Naive thymus-derived CD8-positive, alpha-beta T cell (primary cell): ENCODE measurements at places on chromosomes 12 and 14. TPM values are rescaled to one million over a fixed set of nuclear protein-coding genes. Genes with fewer than 3 reads are reported as not detected.
A peak's percentile ranks its signal among the peaks of the same experiment; 100 is the strongest.

DNA sequence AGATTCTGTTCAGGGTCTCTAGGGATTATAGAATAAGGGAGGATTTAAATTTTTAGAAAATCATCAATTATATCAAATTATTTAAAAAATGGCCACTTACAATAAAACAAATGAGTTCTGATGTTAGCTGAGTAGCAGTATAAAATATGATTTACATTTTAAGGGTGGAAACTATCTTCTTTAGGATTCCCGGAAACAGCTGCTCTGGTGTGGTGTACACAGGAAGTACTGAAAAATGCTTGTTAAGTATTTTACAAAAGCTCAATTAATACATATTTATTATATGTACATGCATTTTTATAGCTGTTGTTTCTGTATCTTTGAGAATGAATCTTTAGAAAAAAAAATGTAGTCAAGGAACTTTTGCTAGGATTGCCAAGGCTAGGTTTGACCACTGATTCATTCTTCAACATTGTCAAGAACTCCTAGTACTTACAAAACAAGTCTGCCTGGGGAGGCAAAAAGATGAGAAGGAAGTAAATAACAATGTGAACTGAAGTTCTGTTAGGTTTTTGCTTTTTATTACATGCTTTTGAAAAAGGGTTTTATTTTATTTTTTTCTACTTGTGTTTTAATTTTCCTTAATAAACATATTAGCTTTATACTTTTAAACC lies 48.0 kb downstream of the ARF6 start:
- peak; percentile 53 for DNase-seq

DNA sequence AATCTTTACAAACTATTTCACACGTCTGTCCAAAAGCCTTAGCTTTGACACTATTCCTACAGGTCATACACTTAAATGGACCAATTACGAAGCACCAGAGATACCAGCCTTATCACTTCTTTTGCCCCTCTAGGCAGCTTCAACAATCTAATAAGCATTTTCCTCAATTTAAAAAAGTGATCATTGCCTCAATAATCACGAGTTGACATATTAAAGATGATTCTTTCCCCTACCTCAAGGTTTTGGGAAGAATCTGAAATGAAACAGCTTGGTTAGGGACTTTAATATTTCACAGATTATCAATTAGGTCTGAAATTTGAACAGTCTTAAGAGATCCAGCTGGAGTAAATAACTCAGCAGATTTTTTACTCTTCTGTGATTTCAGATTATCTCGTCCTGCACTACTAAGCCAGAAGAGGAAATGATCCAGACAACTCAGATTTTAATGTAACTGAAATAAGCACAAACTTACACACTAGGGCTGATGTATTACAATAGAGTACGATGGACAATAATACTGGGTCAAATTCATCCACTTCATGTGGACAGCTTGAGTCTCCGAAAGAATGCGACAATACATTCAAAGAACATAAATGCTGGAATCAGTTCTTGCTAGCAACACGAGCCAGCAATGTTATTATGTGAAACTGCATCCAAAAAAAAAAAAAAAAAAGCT lies 15.9 kb downstream of the UBE2N start:
- DNase-seq: no peak

GRCh38 chr12:131108177-131108955 lies 154.7 kb downstream of the ADGRD1 start:
- no peak for DNase-seq

GRCh38 chr12:97630875-97631274 lies 168.3 kb downstream of the RMST start:
- DNase-seq: no peak

GRCh38 chr12:123131879-123132402 lies 18.9 kb downstream of the PITPNM2 start:
- peak; percentile 79 for DNase-seq

DNA sequence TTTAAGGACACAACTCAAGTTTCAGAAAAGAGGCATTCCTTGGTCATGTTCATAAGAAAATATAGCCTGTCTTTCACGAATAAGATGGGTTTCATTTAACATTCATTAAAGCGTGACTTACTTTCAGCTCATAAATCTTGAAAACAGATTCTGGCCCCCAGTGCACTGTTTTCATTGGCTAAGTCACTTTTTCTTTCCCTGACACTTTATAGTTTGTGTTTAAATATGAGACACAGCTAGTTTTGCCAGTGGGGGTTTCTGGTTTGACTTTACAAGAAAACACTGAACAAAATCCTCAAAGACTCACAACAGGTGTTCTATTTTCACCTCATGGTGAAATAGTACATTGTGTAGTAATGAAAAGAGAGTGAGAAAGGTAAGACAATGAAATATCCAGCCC lies 65.9 kb downstream of the PHLDA1 start:
- no peak for DNase-seq

- DNase-seq: no peak
Observed at GRCh38 chr14:53027041-53027440, 76.2 kb upstream of the FERMT2 start.

DNA sequence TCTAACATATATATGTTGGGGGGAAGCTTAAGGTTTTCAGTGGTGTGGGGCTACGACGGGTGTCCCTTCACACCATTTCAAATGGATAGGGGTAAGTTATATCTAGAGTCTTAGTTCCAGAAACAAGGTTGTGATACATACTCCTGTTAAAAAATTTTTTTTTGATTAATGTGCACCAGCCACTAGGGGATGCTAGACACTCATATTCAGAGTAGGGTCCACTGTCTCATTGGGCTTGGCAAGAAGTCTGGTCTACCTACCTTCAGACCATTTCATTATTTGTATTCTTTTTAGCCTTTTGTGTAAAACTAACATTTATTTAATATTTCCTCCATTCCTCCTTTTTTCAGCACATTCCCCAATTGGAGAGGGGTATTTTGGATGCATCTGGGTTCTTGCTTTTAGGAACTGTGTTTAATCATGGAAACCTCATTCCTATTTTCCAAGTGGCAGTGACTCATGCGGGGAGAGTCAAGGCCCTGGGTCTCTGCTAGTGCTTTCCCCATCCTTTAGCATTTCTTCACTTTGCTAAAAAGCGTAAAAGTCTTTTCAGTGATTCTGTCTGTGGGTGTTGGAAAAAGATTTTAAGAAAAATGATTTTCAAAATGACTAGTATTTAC lies 33.4 kb downstream of the ANO4 start:
- no peak for DNase-seq

DNA sequence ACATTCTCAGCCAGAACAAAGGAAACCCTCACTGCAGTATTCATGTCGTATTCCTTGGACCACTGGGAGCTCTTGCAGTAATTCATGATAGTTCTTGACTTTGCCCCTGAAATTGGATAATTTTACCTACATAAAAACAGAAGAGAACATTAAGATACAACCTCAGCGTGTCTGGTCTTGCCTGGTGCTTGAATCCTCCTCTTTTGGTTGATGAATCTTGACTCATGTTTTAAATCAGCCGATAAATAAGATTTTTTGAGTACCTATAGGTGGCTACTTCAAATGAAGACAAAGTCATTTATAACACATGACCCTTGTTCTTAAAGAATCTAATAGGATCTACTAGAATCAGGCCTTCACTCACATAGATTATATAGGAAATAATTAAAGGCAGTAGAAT lies 221.0 kb downstream of the PTPRO start:
- no peak for DNase-seq

GRCh38 chr12:122182887-122183587 lies at the start of gene LRRC43:
Gene LRRC43 (plus strand): TSS chr12:122183123. CDS start chr12:122183145, 22 bp downstream.
- peak; percentile 44 for DNase-seq

DNA sequence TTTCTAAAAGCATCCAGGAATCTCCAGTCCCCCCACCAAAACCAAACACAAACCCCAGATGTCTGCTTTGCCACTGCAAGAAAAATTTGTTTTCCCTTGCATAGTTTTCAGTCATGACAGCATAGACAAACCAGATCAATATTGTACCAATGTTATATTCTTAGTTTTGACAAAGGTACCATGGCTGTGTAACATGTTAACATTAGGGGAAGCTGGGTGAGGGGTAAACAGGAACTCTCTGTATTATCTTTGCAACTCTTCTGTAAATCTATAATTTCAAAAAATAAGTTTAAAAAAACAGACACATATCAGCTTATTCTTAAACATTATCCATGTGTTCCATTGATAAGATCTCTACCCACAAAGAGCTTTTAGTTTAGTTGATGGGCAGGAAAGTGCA lies 44.4 kb upstream of the PWP1 start:
- DNase-seq: no peak

DNA sequence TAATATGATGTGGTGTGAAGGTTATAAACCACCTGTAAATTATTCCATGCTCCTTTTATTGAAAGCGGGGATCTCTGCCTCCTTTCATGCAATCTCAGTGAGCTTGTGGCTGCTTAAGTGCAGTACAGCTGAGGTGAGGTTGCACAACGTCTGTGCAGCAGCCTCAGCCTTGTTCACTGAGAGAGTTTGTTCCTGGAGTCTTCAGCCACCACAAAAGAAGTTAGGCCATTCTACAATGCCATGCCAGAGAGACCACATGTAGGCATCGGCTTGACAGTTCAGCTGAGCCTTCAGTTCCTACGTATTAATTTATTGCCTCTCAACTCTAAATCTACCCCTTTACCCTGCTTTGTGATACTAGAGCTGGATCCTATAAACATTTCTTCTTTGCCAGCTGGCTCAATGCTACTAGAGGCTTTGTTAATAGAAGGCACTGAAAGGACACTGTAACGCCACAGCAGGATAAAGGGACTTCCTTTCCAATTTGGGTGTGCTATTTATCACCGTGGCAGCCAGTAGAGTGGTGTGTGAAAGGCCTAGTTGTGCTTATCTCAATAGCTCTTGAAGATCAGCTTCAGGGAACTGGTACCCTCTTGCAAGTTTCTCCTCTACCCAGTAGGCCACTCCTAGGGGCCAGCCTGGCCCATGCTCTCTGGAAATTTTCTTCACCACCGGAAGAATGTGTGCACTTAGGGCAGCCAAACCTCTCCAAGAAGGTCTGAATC lies 337.7 kb downstream of the IPO8 start:
- no peak for DNase-seq

DNA sequence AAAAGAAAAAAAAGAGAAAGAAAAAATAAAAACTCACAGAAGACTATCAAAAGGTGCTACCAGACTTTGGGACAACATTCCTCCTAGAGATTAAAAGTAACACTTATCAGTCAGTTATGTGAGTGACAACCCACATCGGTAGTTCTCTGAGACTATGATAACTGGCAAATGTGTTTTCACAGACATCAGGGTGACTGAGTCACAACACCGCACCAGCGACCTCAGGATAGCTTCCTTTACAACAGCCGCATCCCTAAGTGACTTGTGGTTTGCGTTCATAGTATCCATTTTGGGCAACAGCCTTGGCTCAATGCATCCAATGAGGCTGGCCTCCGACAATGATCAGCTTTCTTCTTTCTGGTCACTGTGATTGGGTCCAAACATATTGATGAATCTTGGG lies 359.1 kb downstream of the TMEM132D start:
- no peak for DNase-seq

DNA sequence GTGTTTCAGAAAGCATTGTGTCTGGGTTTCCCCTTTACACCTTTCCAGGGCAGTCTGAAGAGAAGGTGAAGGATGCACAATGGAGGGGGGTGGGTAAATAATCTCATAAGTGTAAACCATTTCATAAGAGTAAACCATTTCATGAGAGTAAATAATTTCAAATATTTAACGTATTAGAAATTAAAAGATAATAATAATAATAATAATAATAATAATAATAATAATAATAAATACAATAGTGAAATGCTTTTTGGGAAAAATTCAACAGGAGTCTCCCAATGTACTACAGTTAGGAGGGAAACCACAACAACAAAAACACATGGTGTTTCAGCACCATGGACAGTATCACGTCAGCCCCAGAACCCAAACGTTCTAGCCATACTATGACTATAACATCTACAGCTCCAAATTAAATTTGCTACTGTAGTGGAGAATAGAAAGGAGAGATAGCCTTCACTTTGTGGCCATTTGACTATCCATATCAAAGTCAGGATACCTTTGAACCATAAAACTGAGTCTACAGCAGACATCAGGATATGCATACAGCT lies 691.8 kb downstream of the BCL11B start:
- no peak for DNase-seq

CCT2 gene
- 169 TPM for polyA plus RNA-seq

PPP1R1A gene
- polyA plus RNA-seq: not detected

TMEM30B gene
- 6.4 TPM for polyA plus RNA-seq

SLC10A1 gene
- not detected for polyA plus RNA-seq

DNAI7 gene
- polyA plus RNA-seq: 0.09 TPM

MAP1LC3B2 gene
- polyA plus RNA-seq: 5.4 TPM

TPCN1 gene
- 16.5 TPM for polyA plus RNA-seq

KRT3 gene
- polyA plus RNA-seq: not detected

WNT5B gene
- not detected for polyA plus RNA-seq

CD163L1 gene
- not detected for polyA plus RNA-seq
